ENCODE measurements at places on chromosomes 13 and 19. TPM values are rescaled to one million over a fixed set of nuclear protein-coding genes. Genes with fewer than 3 reads are reported as not detected.

MAST1 gene
- total RNA-seq, result 1.8 TPM

C19orf73 gene
- 1.6 TPM for total RNA-seq

CYP2F1 gene
- total RNA-seq, result not detected

CASP14 gene
- total RNA-seq, result not detected

ZNF507 gene
- 16.0 TPM for total RNA-seq

GET3 gene
- 102 TPM for total RNA-seq

FUT1 gene
- 0.09 TPM for total RNA-seq

CDX2 gene
- 0.64 TPM for total RNA-seq

COMP gene
- 0.18 TPM for total RNA-seq

SPINT2 gene
- 321 TPM for total RNA-seq

LGALS14 gene
- not detected for total RNA-seq

Measured in A549 treated with AZD2906 at 1 μM for 4 hours (cell line).